ENCODE measurements at places on chromosomes 3 and 15.
A peak's percentile ranks its signal among the peaks of the same experiment; 100 is the strongest.

- no peak for DNase-seq
Measured at GRCh38 chr3:106071306-106071705, 202.5 kb upstream of the CBLB start.

GRCh38 chr3:101518421-101518871, 5.4 kb upstream of the SENP7 start:
- peak; percentile 69 for DNase-seq

- peak; percentile 66 for DNase-seq
Measured at GRCh38 chr15:92097474-92098178, 244.1 kb downstream of the SLCO3A1 start.

- DNase-seq: no peak
Measured at GRCh38 chr3:172150913-172151650, 111.7 kb downstream of the FNDC3B start.

DNA sequence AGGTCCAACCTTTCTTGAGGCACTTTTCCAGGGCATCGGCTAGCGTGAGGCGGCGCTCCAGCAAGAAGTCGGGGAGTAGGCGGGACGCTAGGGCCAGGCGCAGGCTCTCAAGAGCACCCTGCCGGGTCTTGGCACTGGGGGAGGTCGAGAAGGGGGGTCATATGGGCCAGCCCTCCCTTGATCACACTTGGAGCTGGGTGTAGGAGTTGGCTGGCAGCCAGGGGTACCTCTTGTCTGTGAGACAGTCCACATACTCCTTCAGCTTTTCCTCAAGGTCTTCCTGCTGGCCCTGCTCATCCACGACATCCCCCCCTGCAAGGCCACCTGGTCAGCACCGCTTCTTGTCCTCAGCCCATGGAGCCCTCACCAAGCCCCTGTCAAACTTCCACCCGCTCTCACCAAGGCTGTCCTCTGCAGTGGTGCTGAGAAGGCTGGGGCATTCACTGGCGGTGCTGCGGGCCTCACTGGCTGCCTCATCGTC, 2.0 kb downstream of the IFRD2 start:
- no peak for DNase-seq

DNA sequence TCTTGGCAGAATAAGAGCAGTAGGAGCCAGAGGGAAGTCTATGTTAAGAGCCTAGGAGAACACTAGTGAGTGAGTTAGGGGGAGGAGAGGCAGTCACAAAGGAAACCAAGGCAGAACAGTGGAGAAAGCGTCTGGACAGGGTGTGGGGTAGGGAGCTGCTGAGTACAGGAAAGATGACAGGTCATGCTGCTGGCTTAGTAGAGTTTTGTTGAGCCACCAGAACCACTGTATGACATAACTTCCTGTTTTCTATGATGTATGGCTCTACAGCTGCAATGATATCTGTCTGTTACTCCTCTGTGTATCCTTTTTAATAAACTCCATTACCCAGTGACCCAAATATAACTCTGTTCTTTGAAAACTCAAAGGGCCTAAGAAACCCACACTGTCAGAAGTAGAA, 10.6 kb upstream of the STT3B start:
- peak; percentile 28 for DNase-seq

- no peak for DNase-seq
Measured at GRCh38 chr15:39543651-39544050, 37.2 kb upstream of the THBS1 start.

GRCh38 chr3:53167418-53168174, 6.6 kb downstream of the PRKCD start:
- no peak for DNase-seq

- DNase-seq: no peak
Measured at GRCh38 chr3:12280357-12280806, 8.5 kb upstream of the PPARG start.

DNA sequence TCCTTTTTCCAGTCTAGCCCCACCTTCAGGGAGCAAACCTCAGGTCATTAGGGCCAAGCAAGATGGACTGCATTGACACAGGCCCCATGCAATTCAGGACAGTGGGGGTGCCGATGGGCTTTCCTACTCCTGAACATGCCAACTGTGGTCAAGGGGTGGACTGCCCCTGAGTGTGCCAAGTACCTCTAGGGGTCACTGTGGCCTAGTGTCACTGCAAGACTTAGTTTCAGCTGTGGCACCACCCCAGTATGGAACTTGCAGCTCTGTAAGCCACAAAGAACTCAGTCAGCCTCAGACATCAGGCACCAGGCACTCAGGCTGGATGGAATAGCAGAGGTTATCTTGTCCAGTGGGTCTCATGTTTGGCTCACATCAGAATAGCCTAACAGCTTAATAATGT, 32.3 kb downstream of the EXOG start:
- no peak for DNase-seq

DNA sequence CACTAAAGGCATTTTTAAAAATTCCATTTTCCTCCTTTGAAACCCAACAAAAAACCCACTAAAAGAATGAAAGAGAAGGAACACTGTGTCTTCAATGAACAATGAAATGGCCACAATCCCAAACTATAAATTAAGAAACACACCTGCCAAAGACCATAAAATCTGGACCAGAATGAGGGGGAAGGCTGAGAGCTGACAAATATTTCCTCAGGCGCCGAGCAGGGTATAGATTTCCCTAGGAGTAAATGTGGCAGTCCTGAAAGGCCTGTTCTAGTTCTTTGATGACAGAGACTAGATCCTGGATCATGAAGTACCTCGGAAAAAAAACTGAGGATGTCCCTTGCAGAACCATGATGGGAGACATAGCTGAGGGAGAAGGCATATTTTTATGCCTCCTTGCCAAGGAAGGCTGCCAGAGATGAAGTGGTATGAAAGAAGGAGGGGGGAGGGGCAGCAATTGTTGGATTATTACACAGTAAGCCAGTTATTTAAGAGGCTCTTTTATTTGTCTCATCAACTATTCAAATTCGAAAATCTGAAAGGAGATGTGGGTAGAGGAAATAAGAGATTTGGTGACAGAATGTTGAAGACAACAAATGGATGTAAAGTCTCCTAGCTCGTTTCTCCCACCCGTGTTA, 275.3 kb upstream of the GOLGA6L4 start:
- DNase-seq: no peak

- peak; percentile 74 for DNase-seq
Measured at GRCh38 chr3:12194669-12195161, 36.0 kb upstream of the TIMP4 start.

GRCh38 chr15:44222478-44222877, 27.4 kb upstream of the FRMD5 start:
- no peak for DNase-seq

DNA sequence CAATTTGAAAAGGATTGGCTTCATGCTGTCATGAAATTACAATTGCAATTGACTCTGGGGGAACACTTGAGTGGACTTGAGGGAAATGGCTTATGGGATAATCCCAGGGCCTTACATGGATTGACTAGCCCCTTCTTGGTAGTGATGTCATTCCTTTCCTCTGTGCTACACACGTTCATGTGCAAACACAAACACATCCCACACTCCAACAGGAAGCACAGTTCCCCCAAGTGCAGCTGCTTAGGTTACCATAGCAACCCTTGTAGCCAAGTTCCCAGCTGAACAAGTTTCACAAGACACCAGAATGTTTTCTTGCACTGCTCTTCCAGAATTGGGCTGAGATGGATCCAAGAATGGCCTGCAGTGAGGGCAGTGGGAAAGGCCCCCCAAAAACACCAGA, 217.0 kb downstream of the ZNF621 start:
- DNase-seq: no peak

DNA sequence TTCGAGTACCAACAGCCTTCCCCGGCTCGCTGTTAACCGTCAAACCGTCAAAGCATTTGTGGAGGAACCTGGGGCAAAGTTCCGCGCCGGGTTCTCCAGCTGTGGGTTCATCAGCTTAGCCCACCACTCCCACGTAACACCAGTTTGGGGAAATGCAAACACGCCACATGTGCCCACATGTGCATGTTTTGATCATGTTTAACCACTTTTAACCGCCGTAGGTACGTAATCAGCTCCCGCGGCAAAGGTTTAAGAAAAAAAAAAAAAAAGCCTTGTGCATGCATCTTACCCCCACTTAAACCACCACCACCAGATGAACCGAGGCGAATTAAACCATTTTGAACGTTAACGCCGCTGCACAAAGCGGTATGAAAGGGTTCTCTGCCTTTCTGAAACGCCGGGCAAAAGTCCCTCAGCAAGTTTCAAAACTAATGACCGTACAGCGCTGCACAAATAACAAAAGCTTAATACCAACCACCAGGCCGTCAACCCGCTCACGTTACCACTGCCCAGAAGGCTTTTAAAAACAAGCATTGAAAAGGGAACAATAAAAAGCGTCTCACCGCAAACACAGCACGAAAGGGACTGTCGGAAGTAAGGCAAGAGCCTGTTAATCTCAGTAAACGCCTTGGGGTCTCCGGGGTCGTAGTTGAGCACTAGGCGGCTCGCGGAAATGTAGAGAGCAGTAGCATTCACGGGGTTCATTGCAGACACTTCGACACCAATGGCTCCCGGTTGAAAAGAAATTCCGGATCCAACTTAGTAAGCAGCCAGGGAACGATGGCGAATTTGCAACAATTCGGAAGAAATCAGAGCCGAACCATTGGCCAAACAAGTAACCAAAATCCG, 1.5 kb downstream of the MSL2 start:
- peak; percentile 81 for DNase-seq
